CD4-positive, CD25-positive, alpha-beta regulatory T cell (primary cell): ENCODE measurements at places on chromosomes 2 and 18. TPM values are rescaled to one million over a fixed set of nuclear protein-coding genes. Genes with fewer than 3 reads are reported as not detected.

Gene REG3A
- total RNA-seq = not detected

Gene CNRIP1
- total RNA-seq = not detected

Gene ALKAL2
- total RNA-seq = not detected

Gene CLEC4F
- total RNA-seq = not detected

Gene KCNG3
- not detected for total RNA-seq

Gene FTCDNL1
- total RNA-seq = 0.32 TPM

Gene GMPPA
- total RNA-seq = 25.9 TPM

Gene MEP1B
- 0.42 TPM for total RNA-seq

Gene ECEL1
- not detected for total RNA-seq

Gene NYAP2
- total RNA-seq = 0.20 TPM

Gene SCG2
- not detected for total RNA-seq

Gene SGPP2
- 8.3 TPM for total RNA-seq

Gene L3MBTL4
- 2.1 TPM for total RNA-seq

Gene CCDC74A
- 0.49 TPM for total RNA-seq

Gene UPP2
- total RNA-seq = not detected

Gene ZSWIM2
- not detected for total RNA-seq

Gene TWSG1
- total RNA-seq = 2.5 TPM

Gene TRIM43
- not detected for total RNA-seq

Gene CDCA7
- 12.9 TPM for total RNA-seq

Gene CRYGC
- not detected for total RNA-seq

Gene GNLY
- total RNA-seq = 2.4 TPM

Gene KCNK3
- total RNA-seq = not detected

Gene CCDC121
- total RNA-seq = 0.79 TPM

Gene ABHD1
- total RNA-seq = 0.89 TPM

Gene FNDC4
- total RNA-seq = 0.39 TPM

Gene POMC
- 3.8 TPM for total RNA-seq

Gene OSR1
- not detected for total RNA-seq

Gene SLC14A1
- total RNA-seq = 35.1 TPM

Gene DSC2
- total RNA-seq = not detected

Gene TBR1
- 0.32 TPM for total RNA-seq

Gene CEP68
- total RNA-seq = 18.8 TPM

Gene KCNG2
- not detected for total RNA-seq

Gene CPS1
- total RNA-seq = 0.59 TPM

Gene OTOS
- not detected for total RNA-seq

Gene HOXD13
- not detected for total RNA-seq

Gene GALR1
- not detected for total RNA-seq

Gene CNGA3
- not detected for total RNA-seq

Gene C2orf80
- total RNA-seq = not detected

Gene AQP12B
- not detected for total RNA-seq
